Left lobe of liver (tissue), 2 donors: ENCODE measurements at places on chromosomes 13 and 19. TPM values are rescaled to one million over a fixed set of nuclear protein-coding genes. Genes with fewer than 3 reads are reported as not detected.

The MIPEP gene
- total RNA-seq: 12.0 TPM

GRCh38 chr13:87172166-87172835 is 498.9 kb upstream of the SLITRK5 start:
- no peak for DNase-seq

- no peak for DNase-seq
Observed at GRCh38 chr13:52997951-52998876, 30.4 kb upstream of the OLFM4 start.

DNA sequence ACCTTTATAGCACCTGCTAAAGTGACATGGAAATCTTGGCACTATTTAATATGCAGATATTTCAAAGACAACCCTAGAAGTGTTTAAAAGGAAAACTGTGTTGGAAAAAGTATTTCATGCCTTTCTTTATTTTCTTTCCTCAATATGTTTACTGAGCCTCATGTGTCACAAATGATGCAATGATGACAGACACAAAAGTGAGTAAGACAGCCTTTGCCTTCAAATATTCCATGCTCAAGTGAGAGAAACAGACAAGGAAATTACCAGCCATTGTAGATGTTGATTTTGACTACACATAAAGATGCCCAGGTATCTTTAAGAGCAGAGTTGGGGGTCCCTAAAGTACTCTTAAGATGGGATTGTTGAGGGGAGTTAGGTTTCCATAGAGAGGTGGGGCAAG is 48.0 kb upstream of the TPP2 start:
- no peak for DNase-seq

DNA sequence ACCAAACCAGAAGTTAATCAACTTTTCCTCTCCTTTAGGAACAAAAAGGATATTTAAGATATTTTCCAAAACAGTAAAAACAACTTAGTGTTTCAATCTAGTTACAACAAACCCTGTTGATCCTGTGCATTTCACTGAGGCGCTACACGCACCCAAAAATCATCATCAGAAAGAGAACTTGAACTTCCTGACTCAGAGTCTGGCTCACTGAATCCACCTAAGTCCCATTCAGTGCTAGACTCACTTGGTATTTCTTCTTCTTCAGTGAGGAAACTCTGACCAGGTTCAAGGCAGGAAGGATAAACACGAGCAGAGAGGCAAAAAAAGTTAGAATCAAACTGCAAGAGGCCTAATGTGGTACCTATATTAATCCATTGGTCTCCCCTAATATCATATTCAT is 2.2 kb downstream of the KBTBD6 start:
- no peak for DNase-seq

GRCh38 chr13:21925720-21926119 is 254.8 kb downstream of the FGF9 start:
- no peak for DNase-seq

- no peak for DNase-seq
Observed at GRCh38 chr19:6890938-6891337, 3.6 kb downstream of the ADGRE1 start.
